Myometrial cell (primary cell): ENCODE measurements at places on chromosomes 2 and 18. TPM values are rescaled to one million over a fixed set of nuclear protein-coding genes. Genes with fewer than 3 reads are reported as not detected.

Gene ARHGEF33
- under 0.01 TPM in 1 of 2 replicates, not detected in the other for total RNA-seq

Gene COL5A2
- 517 and 572 TPM in 2 replicates for total RNA-seq

Gene FIGN
- total RNA-seq: 0.86 and 1.1 TPM in 2 replicates

Gene ICA1L
- 2.0 and 2.8 TPM in 2 replicates for total RNA-seq

Gene DYNAP
- not detected in 2 replicates for total RNA-seq

Gene KANSL3
- 31.4 and 33.2 TPM in 2 replicates for total RNA-seq

Gene SERPINB4
- total RNA-seq: not detected in 2 replicates

Gene HOXD11
- 6.6 and 9.4 TPM in 2 replicates for total RNA-seq

Gene CYP27C1
- not detected in 2 replicates for total RNA-seq

Gene RNF103
- 11.0 and 18.1 TPM in 2 replicates for total RNA-seq

Gene G6PC2
- total RNA-seq: not detected in 2 replicates
